ENCODE measurements at places on chromosomes 5 and 9.
A peak's percentile ranks its signal among the peaks of the same experiment; 100 is the strongest.

GRCh38 chr5:74477761-74478160 lies 162.8 kb downstream of the ENC1 start:
- no peak for DNase-seq

GRCh38 chr9:127395497-127396252 lies 1.3 kb upstream of the SLC2A8 start:
- no peak for DNase-seq

DNA sequence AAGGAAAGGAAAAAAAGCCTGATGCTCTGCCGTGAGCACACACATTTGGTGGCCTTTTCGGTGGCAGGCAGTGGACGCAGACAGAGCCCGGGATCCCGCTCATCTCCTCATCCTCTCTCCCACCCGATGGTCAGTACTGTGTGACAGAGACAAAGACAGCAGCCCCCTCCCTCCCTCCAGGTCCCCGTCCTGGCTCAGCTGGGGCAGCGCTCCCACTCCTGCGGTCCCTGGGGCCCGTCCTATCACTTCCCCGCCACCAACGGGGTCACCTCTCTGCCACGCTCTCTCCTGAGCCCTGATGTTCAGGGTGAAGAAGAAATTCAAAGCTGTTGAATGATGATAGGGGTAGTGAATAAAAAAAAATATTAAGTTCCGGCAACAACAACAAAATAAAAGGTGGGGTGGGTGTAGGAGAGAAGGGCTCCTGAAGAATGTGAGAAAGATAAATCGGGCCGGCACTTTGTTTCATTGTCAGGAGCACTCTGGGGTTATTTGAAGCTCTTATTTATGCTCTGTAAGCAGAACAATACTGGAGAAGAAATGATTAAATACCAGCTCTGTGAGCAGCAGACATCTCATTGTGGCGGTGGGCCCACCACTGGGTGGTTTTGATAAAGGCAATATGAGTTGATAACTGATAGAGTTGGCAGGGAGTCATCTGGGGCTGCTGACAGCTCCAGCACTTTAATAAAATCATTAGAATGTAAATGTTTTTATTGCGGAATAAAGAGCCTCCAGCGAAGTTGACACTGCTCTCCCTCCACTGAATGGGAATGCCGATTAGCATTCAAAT lies 417.7 kb downstream of the IRX1 start:
- DNase-seq: no peak

DNA sequence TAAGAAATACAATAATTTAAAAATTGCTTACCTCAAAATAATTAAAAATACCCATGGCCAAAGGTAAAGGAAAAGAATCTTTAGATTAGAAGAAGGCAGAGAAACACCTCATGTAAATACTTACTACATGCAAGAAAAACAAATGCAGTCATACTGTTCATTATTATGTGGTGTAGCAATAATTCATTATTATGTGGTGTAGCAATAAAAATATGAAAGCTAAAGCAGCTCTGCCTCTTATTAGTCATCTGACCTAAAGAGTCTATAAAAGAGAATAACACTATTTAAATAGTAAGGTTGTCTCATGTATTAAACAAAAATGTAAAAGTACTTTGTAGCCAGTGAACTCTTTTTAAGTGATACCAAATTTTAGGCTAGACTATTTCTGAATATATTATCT lies 6.6 kb downstream of the DTWD2 start:
- no peak for DNase-seq

GRCh38 chr9:79976257-79977073 lies 404.7 kb downstream of the TLE4 start:
- DNase-seq: no peak

DNA sequence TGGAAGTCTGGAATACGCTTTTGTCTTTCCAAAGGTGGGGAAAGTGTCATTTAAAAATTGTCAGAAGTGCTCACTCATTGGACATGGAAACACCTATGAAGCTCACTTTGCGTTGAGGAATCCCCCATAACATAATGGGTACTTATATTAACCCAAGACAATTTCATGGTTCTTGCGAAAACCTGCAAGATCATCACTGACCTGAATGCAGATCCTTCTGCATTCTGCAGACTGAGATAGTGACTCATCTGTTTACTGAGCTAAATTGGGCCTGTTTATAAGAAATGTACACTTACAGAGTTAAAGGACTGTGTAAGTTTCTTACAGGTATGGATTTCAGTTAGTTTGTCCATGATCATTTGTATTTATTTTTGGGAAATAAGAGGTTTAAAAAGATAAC lies 153.0 kb downstream of the HMHB1 start:
- DNase-seq: no peak

DNA sequence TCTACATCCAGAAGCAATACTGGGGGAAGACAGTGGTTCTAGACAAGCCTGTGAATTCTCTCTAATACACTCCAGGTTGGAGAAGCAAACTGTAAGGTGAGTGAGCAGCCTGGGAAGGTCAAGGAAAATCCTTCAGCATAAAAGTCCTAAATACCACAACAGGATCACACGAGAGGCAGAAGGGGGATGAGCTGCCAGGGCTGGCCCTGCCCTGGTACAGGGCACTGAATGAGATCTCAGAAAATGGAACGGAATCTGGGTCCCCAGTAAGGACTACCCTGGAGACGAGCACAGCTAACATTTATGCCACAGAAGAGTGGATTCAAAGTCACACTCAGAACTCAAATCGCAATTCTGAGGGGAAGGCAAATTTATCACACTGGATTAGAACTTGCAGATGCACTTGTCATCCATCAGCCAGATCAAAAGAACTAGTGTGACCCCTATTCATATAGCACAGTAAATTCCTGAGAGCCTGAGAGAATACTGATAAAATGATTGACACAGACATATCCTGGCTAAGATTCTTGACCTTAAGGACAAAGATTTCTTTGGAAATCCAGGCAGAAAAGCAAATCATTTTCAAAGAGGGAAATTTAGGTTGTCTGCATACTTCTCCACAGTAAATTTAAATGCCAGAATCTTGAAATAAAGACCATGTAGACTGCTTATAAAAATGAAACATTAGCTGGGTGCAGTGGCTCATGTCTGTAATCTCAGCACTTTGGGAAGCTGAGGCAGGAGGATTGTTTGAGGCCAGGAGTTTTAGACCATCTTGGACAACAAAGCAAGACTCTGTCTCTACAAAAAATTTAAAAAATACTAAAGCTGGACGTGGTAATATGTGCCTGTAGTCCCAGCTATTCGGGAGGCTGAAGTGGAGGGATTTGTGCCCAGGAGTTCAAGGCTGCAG lies 25.6 kb downstream of the FYB1 start:
- no peak for DNase-seq

DNA sequence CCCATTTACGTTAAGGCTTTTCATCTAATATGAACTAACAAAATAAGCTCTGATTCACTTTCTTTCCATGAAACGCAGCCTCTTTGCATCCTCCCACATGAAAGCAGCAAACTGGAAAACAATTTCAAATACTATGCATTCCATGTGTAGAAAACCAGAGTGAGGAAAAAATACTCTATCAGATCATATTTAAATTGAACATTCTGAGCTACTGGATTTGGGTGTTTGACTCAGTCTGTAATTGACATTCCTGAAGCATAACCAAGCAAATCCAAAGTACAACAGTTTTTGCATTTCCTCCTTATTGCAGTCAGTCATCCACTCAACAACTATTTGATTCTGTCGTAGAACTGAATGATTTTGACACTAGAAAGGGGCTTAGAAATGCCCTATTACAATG lies 399.1 kb upstream of the NMUR2 start:
- no peak for DNase-seq

GRCh38 chr9:136437430-136437829 lies 2.2 kb downstream of the INPP5E start:
- DNase-seq: no peak

GRCh38 chr5:104652271-104652861 lies 1089.8 kb upstream of the NUDT12 start:
- no peak for DNase-seq

- no peak for DNase-seq
Measured at GRCh38 chr5:175021841-175022625, 297.7 kb downstream of the MSX2 start.

DNA sequence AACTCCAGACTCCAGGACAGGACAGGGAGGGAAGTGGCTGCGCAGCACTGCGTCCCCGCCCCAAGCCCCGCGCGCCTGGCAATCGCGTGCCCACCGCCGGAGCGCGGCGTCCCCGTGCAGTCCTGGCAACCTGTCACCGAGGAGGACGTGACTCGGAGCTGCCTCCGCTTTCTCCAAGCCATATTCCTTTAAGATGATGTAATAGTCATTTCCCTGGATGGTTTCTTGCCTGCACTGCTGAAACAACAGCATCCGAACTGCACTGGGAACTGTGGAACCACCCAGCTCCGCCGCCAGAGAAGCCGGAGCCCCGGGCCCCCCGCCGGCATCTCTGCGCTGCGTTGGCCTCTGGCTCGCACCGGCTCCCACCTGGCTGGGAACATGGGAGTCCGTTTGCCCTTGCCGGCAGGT lies 34.5 kb downstream of the KCTD16 start:
- peak; percentile 31 for DNase-seq

DNA sequence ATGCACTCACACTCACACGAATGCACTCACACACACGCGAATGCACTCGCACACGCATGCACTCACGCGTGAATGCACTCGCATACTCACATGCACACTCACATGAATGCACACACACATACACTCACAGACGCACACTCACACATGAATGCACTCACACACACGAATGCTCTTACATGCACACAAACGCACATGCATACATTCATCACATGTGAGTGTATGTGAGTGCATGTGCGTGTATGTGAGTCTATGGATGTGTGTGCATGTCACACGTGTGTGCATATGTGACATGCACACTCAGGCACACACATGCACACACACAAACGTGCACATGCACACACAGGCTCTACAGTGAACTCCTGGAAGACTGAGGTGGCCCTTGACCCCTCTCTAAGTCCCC lies 121.7 kb downstream of the ADAMTS2 start:
- no peak for DNase-seq

DNA sequence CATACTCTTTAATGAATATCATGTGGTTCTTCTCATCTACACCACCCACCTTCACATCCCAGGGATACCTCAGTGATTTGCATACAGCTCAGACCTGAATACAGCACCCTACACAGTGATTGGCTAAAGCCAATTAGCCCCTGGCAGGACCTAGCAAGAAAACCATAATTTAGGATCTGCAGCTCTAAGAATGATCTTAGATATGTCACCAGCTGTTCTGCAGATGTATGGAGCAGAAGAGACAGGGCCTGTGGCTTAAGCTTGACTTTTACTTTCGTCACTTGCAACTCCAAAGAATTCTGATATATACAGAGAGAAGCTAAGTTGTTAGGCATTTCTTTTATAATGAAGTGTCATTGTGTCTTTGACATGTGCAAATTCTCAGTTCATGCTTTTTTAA lies 483.2 kb upstream of the C9orf72 start:
- no peak for DNase-seq

GRCh38 chr9:109483744-109484429 lies 14.2 kb downstream of the PTPN3 start:
- DNase-seq: no peak

DNA sequence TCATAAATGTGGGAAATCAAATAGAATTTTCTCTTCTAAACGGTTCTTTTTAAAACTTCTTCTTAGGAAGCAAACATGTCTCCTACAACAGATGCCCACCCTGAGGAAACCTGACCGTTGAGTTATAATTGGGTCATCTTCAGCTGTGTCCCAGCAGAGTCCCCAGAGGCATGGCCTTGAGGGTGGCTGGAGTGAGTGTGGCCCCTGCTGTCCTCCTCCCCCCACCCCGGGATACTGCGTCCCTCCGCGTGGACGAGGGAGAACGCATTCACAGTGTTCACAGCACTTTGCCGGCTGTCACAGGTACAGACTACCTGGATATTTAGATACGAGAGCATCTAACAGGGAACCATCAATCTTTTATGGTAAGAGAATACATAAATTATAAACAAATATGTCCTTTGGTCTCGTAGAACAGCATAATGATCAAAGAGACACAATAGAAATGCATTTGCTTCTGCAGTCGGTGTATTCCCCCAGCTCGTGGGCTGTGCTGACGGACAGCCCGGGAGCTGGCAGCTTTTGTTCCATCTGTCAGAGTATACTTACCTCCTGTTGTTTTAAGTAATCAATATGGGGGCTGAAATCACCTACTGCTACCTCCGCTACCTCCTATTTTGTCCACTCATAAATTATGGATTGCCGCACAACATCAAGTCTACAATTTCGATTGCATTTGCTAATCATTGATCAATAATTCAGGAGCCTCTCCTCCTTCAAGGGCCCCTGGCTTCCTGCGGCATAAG lies 214.7 kb downstream of the IRX2 start:
- DNase-seq: no peak

- no peak for DNase-seq
Measured at GRCh38 chr5:154242964-154243376, 52.4 kb downstream of the GALNT10 start.

DNA sequence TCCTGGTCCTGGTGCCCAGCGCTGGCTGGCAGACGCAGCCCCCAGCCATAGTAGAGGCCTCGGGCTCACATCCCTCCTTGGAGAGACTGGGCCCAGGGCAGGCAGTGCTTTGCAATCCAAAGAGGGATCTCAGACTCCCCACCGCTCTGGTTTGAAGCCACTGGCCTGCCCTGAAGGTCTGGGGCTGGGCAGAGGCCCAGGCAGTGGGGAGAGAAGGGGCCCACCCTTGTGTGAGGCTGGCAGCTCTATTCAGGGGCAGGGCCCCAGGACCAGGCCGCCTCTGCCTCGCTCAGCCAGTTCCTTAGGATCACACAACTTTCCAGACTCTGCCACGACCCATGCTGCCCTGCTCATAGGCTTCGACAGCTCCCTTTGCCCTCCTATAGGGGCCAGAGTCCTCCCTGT lies 10.7 kb upstream of the SEC16A start:
- peak; percentile 65 for DNase-seq

DNA sequence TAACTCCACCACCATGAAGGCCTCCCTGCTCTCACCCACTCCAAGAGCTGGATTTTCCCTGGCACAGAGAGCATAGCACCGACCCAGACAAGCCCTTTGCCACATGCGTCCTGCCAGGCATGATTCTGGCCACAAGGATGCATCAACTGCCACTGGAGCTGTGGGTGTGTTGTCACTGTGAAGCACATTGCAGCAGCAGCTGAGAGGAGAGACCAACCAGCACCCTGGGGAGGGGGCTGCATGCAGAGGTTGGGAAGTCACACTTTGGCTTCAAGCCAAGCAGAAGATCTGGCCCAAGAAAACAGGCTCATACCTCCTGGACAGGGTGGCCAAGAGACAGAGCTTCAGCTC lies 22.6 kb upstream of the PTGES start:
- DNase-seq: no peak

GRCh38 chr9:25427898-25428297 lies 250.3 kb downstream of the TUSC1 start:
- no peak for DNase-seq

GRCh38 chr5:32551194-32551593 lies 34.2 kb upstream of the SUB1 start:
- DNase-seq: no peak

- DNase-seq: no peak
Measured at GRCh38 chr9:115364991-115365390, 247.0 kb upstream of the TNC start.

- no peak for DNase-seq
Measured at GRCh38 chr5:149333711-149334443, 11.4 kb upstream of the GRPEL2 start.

DNA sequence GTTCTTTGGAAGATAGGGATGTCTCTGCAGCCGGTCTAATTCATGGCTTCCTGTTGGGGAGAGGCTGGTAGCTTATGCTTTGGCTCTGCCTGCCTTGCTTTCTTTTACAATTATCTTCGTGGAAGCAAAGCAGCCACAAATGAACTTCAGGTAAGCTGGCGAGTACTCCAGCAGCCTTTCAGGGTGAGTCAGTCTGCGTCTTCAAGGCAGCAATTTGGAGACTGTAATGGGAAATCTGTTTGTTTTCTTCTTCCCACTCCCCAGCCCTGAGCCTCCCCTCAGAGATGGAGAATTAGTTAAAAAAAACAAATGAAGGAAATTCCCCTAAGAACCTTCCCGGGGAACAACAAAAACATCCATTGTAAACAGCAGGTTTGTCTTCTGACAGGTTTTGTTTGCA lies 100.1 kb downstream of the PSAT1 start:
- DNase-seq: peak; percentile 5
